ENCODE measurements at places on chromosomes 7 and 10. TPM values are rescaled to one million over a fixed set of nuclear protein-coding genes. Genes with fewer than 3 reads are reported as not detected.

DNA sequence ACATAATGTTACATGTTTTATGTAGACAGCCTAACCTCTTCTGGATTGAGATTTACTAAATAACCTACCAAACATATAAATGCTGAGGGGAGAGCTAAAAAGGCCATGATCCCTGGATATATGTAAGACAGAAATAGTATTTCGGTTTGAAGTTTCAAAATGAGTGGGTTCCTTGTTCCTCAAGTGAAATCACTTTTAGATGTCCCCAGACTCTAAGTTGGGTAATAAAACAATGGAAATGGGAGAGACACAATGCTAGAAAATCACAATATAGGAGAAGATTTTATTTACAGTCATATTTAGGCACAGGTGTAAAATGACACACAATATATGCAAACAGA, 56.5 kb downstream of the SHTN1 start:
- no peaks in the 10 kb centered on the region for H3K27me3 ChIP-seq
- no peak overlapping the region for H3K4me3 ChIP-seq
- H3K27ac ChIP-seq, result no peak overlapping the region
- no peaks in the 10 kb centered on the region for H3K36me3 ChIP-seq

DNA sequence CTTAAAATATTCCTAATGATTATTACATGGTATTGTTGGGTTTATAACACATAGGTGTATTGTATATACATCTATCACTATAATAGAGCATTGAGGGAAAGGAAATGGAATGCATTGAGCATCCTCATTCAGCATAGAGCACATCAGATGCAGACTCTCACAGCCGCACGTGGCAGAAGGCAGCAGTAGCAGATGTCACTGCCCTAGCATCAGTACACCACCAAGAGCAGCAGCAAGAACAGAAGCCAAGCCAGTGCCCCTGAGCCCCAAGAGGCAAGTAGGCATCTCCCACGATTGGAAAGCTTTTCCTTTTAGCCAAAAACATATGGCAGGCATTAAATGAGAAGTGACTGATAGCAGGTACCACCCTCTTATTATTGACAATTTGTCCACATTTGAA, 510.0 kb downstream of the TNS3 start:
- H3K4me3 ChIP-seq, result no peak overlapping the region
- H3K4me1 ChIP-seq, result peaks cover 9% of the 10 kb centered on the region
- DNase-seq, result no peak
- no peak overlapping the region for H3K27ac ChIP-seq
- no peaks in the 10 kb centered on the region for H3K36me3 ChIP-seq

DNA sequence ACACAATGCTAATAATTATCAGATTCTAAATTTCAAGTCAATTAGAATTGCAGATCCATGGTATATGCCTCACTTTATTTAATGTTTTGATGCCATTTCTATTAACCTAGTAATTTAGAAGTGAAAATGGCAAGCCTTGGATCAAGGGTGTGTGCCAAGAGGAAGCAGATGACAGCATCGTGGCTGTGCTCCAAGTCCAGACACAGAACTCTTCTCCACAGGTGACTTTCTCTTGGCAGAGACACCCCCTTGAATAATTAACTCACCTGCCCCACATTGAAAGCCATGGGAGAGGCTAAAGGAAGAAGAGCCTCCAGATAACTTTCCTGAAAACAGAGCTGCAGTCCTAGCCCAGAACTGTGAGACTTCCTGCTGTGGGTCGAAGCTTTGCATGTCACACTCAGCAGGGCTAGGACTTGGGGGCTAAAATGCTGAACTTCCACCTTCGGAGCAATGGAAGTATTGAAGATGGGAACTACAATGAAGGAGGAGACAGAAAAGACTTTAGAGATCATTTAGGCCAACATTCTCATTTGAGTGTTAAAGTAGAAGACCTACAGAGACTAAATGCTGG, 996 bp upstream of the C10orf90 start:
- DNase-seq, result no peak
- no peak overlapping the region for H3K27ac ChIP-seq

- no peaks in the 10 kb centered on the region for H3K4me1 ChIP-seq
- peaks cover 2% of the 10 kb centered on the region for H3K27me3 ChIP-seq
- no peaks in the 10 kb centered on the region for H3K36me3 ChIP-seq
- no peak overlapping the region for H3K4me3 ChIP-seq
- no peak for DNase-seq
Observed at GRCh38 chr7:155979566-155979965, 167.3 kb upstream of the SHH start.

GRCh38 chr10:125661941-125662515, 20.9 kb downstream of the TEX36 start:
- no peaks in the 10 kb centered on the region for H3K4me1 ChIP-seq
- H3K4me3 ChIP-seq, result no peak overlapping the region
- no peak overlapping the region for H3K27ac ChIP-seq
- no peaks in the 10 kb centered on the region for H3K36me3 ChIP-seq
- peak; percentile 46 for DNase-seq
- no peaks in the 10 kb centered on the region for H3K27me3 ChIP-seq

GRCh38 chr10:5502061-5502521, 2.7 kb upstream of the CALML5 start:
- H3K4me1 ChIP-seq, result peaks cover 17% of the 10 kb centered on the region
- H3K36me3 ChIP-seq, result no peaks in the 10 kb centered on the region
- DNase-seq, result peak; percentile 35
- H3K27me3 ChIP-seq, result no peaks in the 10 kb centered on the region

GRCh38 chr7:142030848-142031247, 35.2 kb downstream of the MGAM start:
- H3K27me3 ChIP-seq, result no peaks in the 10 kb centered on the region
- no peak overlapping the region for H3K27ac ChIP-seq

Gene LIPJ
- 0.14 TPM for total RNA-seq

Gene MBL2
- not detected for total RNA-seq

Gene CFAP58
- total RNA-seq, result 5.4 TPM

Gene GRM3
- total RNA-seq, result 0.17 TPM

Gene WEE2
- not detected for total RNA-seq
